Activated CD8-positive, alpha-beta memory T cell treated with anti-CD3 and anti-CD28 coated beads for 48 hours (primary cell): ENCODE measurements at places on chromosomes 1 and 21.
A peak's percentile ranks its signal among the peaks of the same experiment; 100 is the strongest.

- no peak for DNase-seq
Observed at GRCh38 chr1:243748706-243749283, 101.2 kb downstream of the AKT3 start.

DNA sequence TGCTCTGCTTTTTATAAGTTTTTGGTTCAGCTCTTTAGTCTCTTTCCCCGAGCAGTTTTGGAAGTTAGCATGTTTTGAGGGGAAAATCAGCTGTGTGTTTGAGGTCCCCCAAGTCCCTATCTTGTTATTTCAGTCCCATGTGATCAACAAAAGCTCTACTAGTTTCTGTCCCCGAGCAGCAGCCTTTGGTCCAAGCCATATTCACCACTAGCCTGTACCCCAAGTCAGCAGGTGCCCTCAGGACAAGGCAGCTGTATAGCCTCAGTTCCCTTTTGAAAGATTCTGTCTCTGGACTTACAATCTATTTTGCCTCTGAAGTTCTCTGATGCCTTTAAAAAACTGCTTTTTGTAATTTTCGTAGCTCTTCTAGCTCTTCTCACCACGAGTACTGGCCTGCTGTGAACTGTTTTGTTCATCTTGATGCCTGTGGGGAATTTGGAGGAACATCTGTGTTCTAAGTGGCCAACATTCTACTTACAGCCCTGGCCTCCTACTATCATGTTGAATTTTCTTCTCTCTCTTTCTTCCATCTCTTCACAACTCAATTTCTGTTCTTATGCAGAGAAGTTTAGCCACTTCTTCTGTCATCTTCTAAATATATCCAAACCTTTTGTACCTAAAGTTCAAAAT, 16.7 kb downstream of the UAP1 start:
- DNase-seq: no peak

GRCh38 chr1:31183927-31184554, 55.6 kb downstream of the NKAIN1 start:
- DNase-seq: no peak

- no peak for DNase-seq
Observed at GRCh38 chr1:90394247-90394646, 322.9 kb downstream of the BARHL2 start.

DNA sequence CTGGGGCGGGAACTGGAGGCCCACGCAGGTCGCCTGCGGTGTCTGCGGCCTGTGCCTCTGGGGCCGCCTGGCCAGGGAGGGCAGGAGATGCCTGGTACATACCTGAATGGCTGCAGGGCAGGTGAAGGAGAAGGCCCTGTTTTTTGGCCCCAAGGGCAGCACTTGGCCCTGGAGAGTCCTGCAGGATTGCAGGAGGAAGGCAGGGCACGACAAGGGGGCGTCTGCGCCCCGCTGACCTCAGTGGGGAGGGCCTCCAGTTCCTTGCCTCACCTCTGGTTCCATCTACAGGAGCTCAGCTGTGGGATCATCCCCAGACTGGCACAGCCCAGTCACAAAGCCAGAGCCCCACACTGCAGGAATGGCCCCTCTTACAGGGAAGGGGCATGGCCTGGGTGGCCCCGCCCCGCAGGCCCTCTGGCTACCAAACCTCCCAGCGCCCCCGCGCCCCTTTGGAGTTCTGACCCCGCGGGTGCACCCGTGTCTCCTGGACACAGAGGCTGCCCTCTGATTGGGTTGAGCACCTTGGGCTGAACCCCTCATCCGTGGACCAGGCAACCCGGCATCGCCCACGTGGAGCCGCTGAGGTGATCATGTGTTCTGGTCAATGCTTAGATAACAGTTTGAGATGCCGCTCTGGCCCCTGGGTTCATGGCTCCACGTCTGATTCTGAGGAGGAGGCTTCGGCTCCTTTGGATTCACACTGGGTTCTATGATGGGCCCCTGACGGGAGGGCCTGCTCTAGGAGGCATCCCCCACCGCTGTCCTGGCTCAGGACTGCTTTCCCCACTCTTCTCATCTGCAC, 1.3 kb upstream of the PEX10 start:
- DNase-seq: peak; percentile 33

- DNase-seq: no peak
Observed at GRCh38 chr1:16386454-16387113, 19.5 kb downstream of the SZRD1 start.

DNA sequence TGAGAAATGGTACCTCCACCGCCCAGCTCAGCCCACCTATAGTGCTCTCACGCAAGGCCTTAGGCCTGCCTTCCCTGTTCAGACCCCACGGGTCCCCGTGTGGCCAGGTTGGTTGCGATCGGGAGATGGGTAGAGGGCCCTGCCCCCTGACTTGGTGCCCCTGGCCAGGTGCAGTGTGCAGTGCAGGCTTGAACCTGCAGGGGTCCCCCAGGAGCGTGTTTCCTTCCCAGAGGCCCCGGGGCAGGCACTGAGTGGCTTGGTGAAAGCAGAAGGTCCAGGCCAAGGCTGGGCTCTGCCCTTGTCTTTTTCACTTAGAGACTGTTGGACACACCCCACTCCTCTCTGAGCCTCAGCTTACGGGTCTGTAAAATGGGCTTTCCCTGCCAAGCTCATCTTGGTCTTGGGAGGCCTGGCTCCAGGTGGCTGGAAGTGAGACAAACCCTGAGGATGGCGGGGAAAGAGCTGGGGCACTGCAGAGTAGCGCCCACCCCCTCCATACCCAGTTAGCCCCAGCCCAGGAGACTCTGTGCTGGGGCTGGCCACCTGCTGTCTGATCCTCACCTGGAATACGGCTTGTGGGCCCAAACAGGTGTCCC, 9.3 kb upstream of the HES5 start:
- DNase-seq: no peak

DNA sequence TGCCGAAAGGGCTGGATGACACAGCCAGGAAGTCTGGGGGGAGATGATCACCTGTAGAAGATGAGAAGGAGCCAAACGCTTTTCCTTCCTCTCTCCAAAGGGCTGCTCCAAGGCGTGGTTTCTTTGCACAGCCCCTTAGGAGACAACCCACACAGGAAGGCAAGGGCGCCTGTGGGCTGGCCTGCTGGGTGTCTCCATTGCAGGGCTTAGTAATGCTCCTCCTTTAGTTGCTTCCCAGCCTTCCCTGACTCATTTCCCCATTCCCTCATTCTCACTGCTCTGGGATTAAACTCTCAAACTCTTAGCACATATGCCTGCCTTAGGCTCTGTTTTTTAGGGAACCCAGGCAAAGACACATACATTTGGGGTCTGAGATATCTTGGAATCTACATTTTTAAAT, 1.7 kb upstream of the CLCA1 start:
- DNase-seq: no peak

DNA sequence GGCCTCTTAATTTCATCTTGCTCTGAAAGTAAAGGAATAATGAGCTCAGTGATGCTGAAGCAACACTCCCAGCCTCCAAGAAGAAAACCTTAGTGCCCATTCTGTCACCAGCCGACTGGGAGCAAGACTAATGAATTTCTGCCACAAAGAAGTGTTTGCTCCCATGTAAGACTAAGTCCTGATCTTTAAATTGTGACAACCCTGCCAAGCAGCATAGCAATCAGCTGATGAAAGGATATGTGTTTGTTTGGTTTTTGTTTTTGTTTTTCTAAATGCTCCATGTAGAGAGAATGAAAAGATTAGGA, 113.7 kb upstream of the PALMD start:
- no peak for DNase-seq

- DNase-seq: no peak
Observed at GRCh38 chr1:71228241-71228640, 147.4 kb upstream of the ZRANB2 start.

DNA sequence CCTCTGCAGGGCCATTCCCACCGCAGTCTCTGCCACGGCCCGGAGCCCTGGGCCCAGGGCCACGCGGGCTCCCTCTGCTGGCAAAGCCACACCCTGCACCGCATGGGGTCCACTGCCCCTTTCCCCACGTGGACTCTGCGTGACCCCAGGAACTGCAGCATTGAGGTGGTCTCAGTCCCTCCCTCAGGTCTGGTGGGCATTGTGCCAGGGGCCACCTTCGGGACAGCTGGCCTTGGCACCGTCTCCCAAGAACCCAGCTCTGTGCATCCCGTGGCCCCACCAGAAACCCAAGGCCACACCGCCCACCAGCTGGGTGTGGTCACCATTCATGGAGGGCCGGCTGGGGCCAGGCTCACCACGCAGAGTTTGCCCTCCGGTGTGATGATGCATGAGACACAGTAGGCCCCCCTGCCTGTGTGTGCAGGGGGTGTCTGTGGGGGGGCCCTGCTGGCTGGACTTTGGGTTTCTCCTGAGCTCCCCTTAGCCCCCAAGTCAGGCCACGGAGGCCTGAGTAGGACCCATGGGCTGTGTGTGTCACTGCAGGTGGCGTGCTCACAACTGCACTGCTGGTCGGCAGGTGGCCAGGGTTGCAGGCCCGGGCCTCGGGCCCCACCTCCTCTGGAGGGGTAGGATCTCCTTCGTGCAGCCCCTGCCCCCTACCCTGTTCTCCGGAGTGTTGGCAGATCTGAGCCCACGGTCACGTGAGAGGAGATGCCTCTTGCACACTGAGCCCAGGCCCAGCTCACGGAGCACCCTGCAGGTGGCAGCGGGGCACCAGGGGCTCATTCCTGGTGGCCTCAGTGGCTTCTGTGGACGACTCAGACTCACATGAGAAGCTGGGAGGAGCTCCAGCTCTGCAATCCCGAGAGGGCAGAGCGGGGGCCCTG, 5.8 kb downstream of the VWA1 start:
- no peak for DNase-seq

DNA sequence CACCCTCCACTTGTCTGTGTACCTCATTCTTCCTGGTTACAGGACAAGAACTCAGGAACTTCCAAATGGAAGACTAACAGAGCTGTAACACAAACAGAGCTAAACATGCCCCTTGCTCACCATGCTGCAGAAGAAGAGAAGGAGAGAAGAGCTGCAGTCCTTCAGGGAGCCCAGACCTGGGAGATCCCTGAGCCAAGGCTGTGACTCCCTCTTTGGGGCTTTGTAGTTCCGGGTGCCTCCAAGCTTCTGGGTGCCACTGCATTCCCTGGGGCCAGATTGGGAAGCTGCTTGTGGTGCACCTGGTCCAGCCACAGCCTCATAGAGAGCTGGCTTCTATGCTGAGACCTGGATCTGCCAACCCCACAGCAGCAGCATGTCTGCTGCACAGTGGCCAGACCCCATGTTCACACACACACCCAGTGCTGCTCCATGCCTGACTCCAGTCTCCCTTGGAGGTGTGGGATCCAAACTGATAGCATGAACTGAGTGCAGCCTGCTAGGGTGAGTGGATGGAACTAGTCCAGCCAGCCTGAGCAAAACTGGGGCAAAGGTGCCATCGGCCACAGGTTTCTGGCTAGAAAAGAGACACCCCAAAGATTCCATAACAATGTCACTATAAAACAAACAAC, 263.0 kb upstream of the NRIP1 start:
- no peak for DNase-seq

DNA sequence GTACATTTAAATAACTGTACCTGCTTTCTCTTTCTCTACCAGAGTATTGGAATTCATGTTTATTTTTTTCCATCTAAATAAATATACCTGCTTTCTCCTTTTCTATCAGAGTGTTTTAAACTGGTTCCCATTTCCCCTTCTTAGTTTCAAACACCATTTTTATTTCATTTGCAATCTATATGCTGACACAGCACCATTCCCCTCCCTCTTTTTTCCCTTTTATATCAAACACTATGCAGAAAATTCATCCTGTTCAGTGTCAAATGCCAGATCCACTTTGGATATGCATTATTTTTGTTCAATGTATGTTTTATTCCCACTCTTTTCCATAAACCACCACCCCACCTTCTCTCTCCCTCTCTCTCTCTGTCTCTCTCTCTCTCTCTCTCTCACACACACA, 85.8 kb upstream of the ST6GALNAC5 start:
- no peak for DNase-seq

DNA sequence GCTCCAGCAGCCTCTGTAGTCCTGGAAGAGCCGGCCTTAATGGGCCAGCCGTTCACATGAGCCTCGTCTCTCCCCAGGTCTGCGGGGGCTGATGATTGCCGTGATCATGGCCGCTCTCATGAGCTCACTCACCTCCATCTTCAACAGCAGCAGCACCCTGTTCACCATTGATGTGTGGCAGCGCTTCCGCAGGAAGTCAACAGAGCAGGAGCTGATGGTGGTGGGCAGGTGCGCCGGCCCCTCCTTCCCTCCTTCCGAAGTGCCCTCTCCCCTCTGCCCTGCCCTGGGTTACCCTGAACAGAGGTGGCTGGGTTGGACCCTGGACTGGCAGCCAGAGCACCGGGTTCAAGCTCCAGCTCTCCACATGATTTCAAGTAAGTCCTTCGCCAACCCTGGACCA, 13.1 kb downstream of the SLC5A9 start:
- no peak for DNase-seq

GRCh38 chr21:39022035-39022434, 161.2 kb downstream of the PSMG1 start:
- DNase-seq: no peak

- DNase-seq: no peak
Observed at GRCh38 chr1:2209400-2210083, 15.0 kb upstream of the FAAP20 start.

DNA sequence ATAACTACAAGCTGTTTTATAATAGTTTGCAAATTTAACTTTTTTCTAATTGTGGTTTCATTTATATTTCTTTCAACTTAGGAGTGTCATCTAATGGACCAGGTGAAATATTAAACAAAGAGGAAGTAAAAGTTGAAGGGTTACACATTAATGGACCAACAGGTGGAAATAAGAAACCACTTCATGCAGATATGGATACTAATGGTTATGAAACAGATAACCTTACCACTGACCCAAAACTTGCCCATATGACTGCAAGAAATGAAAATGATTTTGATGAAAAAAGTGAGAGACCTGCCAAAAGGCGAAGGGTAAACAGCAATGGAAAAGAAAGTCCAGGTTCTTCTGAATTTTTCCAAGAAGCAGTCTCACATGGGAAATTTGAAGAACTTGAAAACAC, 59.7 kb downstream of the MIER1 start:
- DNase-seq: no peak

GRCh38 chr1:184385865-184386311, 941 bp upstream of the C1orf21 start:
- DNase-seq: no peak

- DNase-seq: no peak
Observed at GRCh38 chr1:94925004-94925403, 1.9 kb downstream of the CNN3 start.

GRCh38 chr1:8674912-8675311, 142.5 kb downstream of the RERE start:
- DNase-seq: no peak

DNA sequence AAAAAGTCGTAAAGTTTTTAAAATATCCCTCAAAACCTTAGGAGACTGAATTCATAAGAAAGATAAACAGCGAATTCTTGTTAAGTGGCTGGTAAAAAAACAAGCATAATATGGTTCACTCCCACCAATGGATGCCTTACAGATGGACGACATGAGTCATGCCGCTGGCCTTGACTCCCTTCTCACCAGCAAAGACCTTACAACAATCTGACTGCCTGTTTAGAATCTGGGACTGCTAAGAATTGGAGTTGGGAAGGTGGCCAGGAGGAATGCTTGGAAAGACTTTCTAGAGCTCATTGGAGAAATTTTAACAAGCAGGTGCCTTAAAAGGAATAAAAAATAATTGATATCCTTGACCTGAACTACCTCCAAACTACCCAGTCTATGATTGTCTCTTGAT, 206.9 kb upstream of the FMN2 start:
- no peak for DNase-seq

- DNase-seq: no peak
Observed at GRCh38 chr21:31397939-31398338, 53.9 kb upstream of the TIAM1 start.
